Renal pelvis (tissue), 12 donors: ENCODE measurements at places on chromosomes 7 and 10.

- peak; percentile 93 for DNase-seq
Observed at GRCh38 chr7:13990319-13990983, 985 bp upstream of the ETV1 start.

- DNase-seq = no peak
Observed at GRCh38 chr10:31771331-31771831, 157.2 kb downstream of the ARHGAP12 start.

- DNase-seq = no peak
Observed at GRCh38 chr10:91838199-91838598, 40.0 kb downstream of the TNKS2 start.

DNA sequence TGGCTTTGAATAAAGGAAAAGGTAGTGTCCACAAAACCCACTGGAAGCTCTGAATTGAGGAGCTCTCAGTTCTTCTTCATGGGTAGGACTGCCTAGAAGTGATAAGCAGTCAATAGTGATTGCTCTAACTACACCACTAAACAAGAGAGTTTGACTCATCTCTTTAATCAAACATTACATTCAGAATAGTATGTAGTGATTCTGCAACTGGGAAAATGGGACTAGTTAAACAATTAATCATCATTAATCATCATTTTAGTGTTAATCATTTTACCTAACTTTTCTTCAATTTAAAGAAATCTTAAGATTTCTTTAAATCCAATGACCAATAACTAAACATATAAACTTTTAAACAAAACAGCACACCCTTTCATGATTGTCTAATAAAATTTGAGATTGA, 484.0 kb upstream of the FZD8 start:
- DNase-seq = no peak

DNA sequence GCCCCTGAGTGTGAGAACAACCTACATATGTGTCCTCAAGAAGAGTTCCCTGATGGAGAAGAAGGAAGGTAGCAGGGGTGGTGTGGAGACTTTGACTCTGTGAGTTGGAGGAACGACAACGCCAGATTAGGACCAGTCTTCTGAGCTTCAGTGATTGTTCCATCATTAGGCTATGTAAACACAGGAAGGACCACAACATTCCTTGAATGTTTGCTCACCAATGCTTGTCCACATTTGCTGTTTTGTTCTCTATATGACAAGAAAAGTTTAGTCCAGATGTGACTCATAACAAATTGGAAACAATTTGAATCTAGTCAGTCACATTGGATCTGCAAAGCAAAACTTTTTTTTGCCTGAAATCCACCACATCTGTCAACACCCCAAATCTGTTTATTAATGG, 62.7 kb downstream of the ENTPD1 start:
- no peak for DNase-seq
